ENCODE measurements at places on chromosomes 1 and 21. TPM values are rescaled to one million over a fixed set of nuclear protein-coding genes. Genes with fewer than 3 reads are reported as not detected.

The VAV3 gene
- total RNA-seq: 115 TPM

The CATSPERE gene
- 1.9 TPM for total RNA-seq

The OR2M3 gene
- total RNA-seq: not detected

The ATP1A2 gene
- 36.4 TPM for total RNA-seq

The CFAP107 gene
- total RNA-seq: 0.12 TPM

The STUM gene
- total RNA-seq: 0.99 TPM

The WRAP73 gene
- total RNA-seq: 33.3 TPM

The GABRD gene
- 3.4 TPM for total RNA-seq

The WNT4 gene
- total RNA-seq: 10.2 TPM

The GBP2 gene
- total RNA-seq: 4.8 TPM

The NID1 gene
- total RNA-seq: 156 TPM

The WNT3A gene
- 0.06 TPM for total RNA-seq

The PTPRC gene
- total RNA-seq: 26.6 TPM

The NOS1AP gene
- 5.3 TPM for total RNA-seq

The DISP1 gene
- total RNA-seq: 13.1 TPM

The IFI44 gene
- 13.0 TPM for total RNA-seq

The MYOM3 gene
- total RNA-seq: 142 TPM

The UMODL1 gene
- not detected for total RNA-seq
